ENCODE measurements at places on chromosomes 16 and 17.

DNA sequence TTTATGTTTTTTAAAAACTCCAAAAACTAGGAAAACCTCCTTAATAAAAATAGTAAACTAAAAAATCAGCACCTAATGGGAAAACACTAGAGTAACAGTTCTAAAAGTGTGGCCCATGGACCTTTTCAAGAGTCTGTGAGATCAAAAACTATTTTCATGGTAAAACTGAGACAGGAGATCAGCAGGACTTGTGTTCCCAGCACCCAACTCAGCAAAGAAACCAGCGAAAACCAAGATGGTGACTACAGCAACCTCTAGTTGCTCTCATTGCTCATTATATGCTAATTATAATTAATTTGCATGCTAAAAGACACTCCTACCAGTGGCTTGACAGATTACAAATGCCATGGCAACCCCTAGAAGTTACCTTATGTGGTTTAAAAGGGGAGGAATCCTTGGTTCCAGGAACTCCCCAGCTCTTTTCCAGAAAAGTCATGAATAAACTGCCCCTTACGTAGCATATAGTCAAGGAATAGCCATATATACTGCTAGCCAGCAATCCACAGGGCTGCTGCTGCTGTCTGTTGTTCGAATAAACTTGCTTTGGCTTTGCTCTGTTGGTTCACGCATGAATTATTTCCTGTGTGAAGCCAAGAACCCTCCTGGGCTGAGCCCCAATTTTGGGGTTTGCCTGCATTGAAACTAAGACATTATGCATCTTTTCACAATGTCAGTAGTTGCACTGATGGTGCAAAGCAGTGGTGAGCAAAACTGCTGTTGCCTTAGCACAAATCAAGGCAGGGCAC, 12.4 kb downstream of the CMTR2 start:
- H3K27ac ChIP-seq = no peak overlapping the region
- H3K27me3 ChIP-seq = no peaks in the 10 kb centered on the region
- H3K4me1 ChIP-seq = no peaks in the 10 kb centered on the region
- H3K4me3 ChIP-seq = no peak overlapping the region
- DNase-seq = no peak

- no peaks in the 10 kb centered on the region for H3K4me1 ChIP-seq
- H3K36me3 ChIP-seq = peaks cover 10% of the 10 kb centered on the region
- no peaks in the 10 kb centered on the region for H3K27me3 ChIP-seq
- no peak overlapping the region for H3K27ac ChIP-seq
- DNase-seq = no peak
Measured at GRCh38 chr17:43814714-43815113, 18.2 kb downstream of the MPP3 start.

GRCh38 chr16:67967183-67967957, 1.1 kb downstream of the SLC12A4 start:
- peaks cover 28% of the 10 kb centered on the region for H3K4me1 ChIP-seq
- H3K36me3 ChIP-seq = peaks cover 15% of the 10 kb centered on the region
- H3K27ac ChIP-seq = no peak overlapping the region
- no peak for DNase-seq

GRCh38 chr17:69060822-69061221, at the start of gene ABCA9:
Gene ABCA9 (minus strand): TSS chr17:69060927. CDS start chr17:69051126, 9,801 bp downstream.
- DNase-seq = no peak
- no peaks in the 10 kb centered on the region for H3K27me3 ChIP-seq
- H3K36me3 ChIP-seq = no peaks in the 10 kb centered on the region
- no peak within 1 kb of the TSS for H3K27ac ChIP-seq
- H3K4me3 ChIP-seq = no peak within 1 kb of the TSS

DNA sequence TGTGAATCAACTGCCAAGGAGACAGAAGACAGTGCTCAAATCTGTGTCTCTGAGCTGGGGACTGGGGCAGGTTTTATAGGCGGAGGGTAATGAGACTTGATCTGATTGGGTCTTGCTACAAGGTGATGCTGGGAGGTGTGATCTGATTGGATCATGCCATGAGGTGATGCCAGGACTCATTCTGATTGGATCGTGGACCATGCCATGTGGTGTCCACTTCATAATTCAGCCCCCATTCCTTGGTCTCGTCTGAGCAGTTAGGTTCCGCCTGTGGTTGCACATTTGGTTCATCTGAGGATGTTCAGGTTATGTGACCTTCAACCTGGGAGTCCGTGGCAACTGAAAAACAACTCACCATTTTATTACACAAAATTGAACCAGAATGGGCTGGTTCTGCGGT, 41.0 kb downstream of the OTOA start:
- no peaks in the 10 kb centered on the region for H3K36me3 ChIP-seq
- no peak for DNase-seq
- H3K27ac ChIP-seq = no peak overlapping the region

Measured in neuronal stem cell (in vitro differentiated cells).